ENCODE measurements at places on chromosomes 13 and 19. TPM values are rescaled to one million over a fixed set of nuclear protein-coding genes. Genes with fewer than 3 reads are reported as not detected.

Gene CCDC122
- 5.2 TPM for total RNA-seq

Gene MCEMP1
- not detected for total RNA-seq

Gene TIMM44
- total RNA-seq: 60.7 TPM

Gene GZMM
- total RNA-seq: not detected

Gene CLEC4M
- total RNA-seq: not detected

Gene CYP2B6
- not detected for total RNA-seq

Gene FAM216B
- not detected for total RNA-seq

Gene TMEM150B
- not detected for total RNA-seq

Gene TTC9B
- not detected for total RNA-seq

Gene AKT1S1
- 26.5 TPM for total RNA-seq

Gene PCDH17
- 2.4 TPM for total RNA-seq

Gene WDR88
- total RNA-seq: not detected

All from mammary microvascular endothelial cell (primary cell).